NCI-H2029 (cell line): ENCODE measurements at places on chromosomes 2 and 18.

GRCh38 chr2:234814374-234814773, 137.4 kb upstream of the SH3BP4 start:
- no peak for DNase-seq

DNA sequence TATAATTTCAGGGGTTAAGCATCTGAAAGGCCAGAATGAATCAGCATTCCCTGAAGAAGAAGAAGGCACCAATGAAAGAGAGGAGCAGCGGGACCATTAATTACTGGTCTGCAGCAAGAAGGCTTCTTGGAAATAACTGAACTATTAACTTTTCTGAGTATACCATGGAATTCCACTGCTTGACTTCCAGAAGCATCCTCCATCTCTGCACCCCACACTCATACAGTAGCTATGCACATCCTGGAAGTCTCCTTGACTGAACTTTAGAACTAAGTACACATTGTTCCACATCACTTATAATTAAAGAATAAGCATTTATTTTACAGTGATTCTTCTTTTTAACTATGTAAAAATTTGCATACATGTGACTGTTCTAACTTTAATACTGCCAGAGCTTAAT, 131.5 kb downstream of the PPP1R1C start:
- no peak for DNase-seq

- peak; percentile 80 for DNase-seq
Measured at GRCh38 chr18:23133860-23134779, 1.2 kb upstream of the CABLES1 start.

GRCh38 chr2:190976521-190976920, 37.5 kb downstream of the STAT1 start:
- DNase-seq, result no peak
